Common myeloid progenitor, CD34-positive (primary cell): ENCODE measurements at places on chromosomes 1 and 21.

- no peak for DNase-seq
Measured at GRCh38 chr1:197915260-197915861, 1.8 kb upstream of the LHX9 start.

- DNase-seq, result peak; percentile 80
Measured at GRCh38 chr1:36304521-36304920, 1.6 kb upstream of the SH3D21 start.

DNA sequence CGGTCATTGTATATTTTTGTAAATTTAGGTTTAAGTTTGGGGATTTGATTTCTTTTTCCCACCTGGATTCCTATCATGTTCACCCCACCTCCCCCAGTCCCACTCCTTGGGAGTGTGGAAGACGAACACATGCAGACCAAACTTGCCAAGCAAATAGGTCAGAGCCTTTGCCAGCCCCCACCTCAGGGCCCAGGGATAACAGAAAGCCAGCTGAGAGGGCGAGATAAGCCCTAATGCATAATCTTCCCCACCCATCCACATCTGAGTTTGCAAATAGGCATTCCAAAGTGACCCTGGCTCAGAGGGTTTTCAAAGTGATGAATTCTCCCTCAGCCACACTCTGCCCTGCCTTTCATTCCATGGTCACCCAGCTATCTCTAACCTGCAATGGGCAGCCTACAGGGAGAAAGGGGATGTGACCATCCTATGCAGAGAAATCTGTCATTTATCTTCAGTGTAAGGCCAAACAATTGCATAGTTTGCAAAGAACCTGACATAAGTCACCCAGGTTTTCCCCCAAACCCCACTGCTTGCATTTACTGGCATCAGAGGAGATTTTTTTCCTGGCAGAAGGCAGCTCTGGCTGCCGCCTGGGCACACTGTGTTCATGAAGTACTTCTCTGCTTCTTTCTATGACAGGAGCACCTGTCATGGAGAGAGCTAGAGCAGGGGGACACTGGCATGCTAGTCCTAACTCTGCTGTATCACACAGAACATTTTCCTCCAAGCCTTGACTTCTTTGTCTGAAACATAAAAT is 69.0 kb upstream of the NFIA start:
- peak; percentile 87 for DNase-seq

GRCh38 chr1:82934074-82934473 is 1064.9 kb downstream of the TTLL7 start:
- no peak for DNase-seq

DNA sequence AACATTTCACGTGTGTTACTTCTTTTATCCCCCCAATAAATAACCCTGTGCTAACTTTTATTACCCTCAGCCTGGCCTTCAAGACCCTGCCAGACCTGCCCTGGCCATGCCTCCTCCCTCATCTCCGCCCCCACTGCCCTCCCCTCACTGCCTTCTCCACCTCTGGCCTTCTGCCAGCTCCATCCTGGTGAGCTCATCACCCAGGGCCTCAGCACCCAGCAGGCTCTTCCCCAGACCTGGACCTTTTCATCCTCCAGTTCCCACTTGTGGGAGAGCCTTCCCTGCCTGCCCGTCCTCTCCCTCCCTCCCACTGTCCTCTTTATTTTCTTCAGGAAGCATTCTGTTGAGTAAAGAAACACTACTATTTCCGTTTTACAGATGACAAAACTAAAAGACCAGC is 72.0 kb downstream of the SLC66A1 start:
- no peak for DNase-seq

DNA sequence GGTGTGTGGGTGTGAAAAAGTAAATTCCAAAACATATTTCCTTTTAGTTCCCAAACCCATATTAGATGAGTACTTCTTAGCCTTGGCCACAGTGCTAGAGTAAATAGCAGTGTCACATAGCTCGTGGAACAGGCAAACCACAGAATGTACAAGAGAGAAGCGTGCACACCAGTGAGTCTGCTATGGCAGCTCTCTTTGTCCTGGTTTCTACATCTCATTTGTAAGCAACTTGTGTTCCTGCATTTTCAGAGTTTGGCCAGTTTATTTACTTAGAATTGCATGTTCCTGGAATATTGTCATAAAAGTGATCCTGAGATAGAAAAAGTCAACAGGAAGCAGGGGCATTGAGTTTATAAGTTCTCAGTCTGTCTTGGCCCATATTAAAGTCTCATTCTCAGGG is 142.1 kb downstream of the DHRS3 start:
- peak; percentile 59 for DNase-seq

- DNase-seq, result no peak
Measured at GRCh38 chr1:175400766-175401165, 208.2 kb upstream of the KIAA0040 start.

- DNase-seq, result peak; percentile 47
Measured at GRCh38 chr1:201999625-202000238, 10.7 kb upstream of the ELF3 start.

DNA sequence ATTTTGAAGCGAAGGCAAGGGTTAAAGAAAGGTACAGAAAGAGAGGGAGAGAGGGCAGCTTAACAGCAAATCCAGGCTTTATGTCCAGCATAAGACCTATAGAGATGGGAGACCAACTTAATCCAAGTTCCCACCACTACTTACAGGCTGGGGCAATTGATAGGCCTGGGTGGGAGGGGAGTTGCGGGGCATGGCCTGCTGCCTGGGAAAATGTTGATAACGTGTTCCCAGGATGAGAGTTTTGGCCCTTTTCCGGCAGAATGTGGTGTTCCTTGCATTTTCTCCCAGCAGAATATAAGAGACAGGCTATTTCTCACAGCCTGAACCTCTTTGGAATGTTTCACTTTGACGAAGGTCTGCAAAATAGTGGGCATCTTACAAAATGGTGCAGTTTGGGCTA is 34.9 kb upstream of the PLA2G5 start:
- DNase-seq, result no peak

GRCh38 chr1:58528518-58528917 is 18.0 kb downstream of the OMA1 start:
- no peak for DNase-seq

GRCh38 chr1:234719454-234720251 is 109.7 kb upstream of the IRF2BP2 start:
- DNase-seq, result no peak

- no peak for DNase-seq
Measured at GRCh38 chr1:41109310-41110197, 88.0 kb upstream of the SLFNL1 start.

DNA sequence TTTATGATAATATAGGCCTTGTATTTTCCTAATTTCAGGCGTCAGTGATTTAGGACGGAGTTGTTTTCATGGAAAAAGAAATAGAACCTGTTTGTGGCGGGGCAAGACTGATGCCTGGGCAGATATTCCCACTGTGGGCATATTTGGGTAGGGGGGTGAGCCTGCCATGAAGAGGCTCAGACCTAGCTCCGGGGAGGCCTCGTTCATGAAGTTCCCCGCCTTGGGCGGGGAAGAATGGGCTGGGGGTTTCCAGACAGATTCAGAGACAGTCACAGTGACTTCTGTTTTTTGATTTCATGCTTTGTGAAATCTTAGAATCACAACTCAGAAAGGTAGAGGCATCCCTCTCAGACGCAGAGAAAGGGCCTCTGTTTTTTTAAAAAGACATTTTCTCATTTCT is 36.1 kb downstream of the RUNX3 start:
- DNase-seq, result no peak

GRCh38 chr1:181482001-181482430 is 1.3 kb upstream of the CACNA1E start:
- no peak for DNase-seq

GRCh38 chr1:18951818-18952391 is 4.6 kb downstream of the IFFO2 start:
- peak; percentile 90 for DNase-seq

DNA sequence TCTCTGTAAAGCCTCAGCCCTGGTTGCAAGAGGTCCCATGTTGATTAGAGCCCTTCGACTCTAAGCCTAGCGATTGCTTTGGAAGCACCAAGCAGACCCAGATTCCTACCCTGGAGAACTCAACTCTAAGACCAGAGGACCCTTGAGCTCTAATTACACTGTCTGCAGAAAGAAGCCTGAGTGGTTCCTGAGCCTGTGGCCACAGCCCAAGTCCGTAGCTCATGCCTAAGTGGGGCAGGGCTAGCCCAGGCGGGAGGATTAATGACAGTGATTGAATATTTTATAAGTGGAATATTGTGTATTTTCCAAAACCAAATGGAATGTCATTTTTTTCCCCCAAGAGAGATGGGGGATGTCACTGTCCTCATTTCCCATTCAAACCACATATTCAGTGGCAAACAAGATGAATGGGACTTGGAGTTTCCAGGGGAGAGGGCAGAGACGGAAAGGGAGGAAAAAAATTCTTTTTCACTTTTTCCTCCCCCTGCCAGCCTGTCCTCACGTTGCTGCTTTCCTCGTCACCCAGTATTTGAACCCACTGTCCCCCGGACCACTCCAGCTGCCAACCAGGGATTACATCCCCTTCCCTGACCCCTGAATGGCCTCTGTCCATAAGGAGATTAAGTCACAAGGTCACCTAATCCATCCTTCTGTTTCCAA is 79.6 kb upstream of the CTTNBP2NL start:
- no peak for DNase-seq

DNA sequence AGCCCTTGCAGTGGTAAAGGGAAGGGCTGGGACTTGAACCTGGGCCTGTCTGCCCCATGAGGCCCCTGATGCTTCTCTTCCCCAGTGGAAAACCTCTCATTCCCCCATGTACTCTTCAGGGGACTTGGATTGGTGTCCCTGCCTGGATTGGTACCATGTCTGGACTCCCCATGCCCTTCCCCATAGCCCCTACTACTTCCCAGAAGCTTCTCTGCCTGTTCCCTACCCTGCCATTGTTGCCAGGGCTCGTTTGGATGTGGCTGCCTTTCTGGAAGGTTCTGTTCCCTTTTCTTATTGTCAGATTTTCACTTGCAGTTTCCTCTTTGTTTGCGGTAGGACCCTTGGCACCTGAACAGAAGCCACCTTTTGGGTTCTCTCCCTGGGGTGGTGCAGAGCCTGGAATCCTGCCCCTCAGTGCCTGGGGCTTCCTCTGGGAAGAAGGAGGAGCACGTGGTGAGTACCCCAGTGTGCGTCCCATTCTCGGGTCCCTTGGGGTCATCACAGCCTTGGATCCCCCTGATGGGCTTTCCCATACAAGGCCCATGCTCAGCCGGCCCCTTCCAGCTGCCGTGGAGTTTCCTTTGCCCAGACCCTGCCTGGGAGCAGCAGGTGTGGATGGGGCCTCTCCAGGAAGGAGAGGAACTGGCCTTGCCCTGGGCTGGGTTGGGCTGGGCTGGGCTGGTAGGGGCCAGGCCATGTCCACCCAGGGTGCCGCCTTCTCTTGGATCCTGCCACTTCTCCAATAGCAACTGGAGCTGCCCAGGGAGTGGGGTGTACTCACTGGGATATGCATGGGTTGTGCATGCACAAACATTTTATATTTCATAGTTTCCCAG is 281.1 kb downstream of the PTPRU start:
- no peak for DNase-seq

DNA sequence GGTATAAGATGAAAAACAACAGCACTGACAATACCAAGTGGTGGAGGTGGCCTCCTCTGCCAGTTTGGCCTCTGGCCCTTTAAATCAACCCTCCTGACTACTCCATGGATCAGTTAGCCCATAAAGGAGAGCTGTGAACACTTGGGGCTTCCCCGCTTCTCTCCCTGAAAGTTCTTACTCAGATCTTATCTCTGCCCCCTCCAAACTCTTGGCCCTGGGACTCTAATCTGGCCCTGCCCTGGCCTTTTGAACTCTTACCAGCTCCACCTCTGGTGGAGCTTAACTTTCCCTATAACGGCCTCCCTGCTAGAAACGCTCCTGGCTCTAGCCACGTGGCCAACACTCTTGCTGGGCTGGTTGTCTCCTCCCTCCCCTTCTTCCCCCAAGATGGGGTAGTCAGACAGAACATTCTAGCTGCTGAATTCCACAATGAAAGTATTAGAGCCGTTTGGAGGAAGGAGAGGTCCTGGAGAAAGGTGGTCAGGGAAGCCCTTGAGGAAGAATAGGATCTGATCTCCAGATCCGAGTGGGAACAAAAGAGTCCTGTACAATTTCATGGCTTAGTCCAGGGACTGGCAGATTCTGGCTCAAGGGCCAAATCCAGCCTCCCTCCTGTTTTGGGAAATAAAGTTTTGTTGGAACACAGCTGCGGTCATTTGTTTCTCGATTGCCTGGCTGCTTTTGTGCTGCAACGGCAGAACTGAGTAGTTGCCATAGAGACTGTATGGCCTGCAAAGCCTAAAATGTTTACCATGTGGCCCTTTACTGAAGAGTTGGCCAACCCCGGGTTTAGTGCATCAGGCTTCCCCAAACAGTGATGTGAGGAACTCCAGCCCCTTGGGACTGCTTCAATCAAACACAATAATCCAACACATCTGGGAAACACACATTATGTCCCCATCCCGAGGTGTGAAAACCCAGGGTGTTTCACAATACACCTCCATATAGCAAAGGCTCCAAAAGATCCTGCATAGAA is 9.5 kb upstream of the PIGR start:
- DNase-seq, result no peak

DNA sequence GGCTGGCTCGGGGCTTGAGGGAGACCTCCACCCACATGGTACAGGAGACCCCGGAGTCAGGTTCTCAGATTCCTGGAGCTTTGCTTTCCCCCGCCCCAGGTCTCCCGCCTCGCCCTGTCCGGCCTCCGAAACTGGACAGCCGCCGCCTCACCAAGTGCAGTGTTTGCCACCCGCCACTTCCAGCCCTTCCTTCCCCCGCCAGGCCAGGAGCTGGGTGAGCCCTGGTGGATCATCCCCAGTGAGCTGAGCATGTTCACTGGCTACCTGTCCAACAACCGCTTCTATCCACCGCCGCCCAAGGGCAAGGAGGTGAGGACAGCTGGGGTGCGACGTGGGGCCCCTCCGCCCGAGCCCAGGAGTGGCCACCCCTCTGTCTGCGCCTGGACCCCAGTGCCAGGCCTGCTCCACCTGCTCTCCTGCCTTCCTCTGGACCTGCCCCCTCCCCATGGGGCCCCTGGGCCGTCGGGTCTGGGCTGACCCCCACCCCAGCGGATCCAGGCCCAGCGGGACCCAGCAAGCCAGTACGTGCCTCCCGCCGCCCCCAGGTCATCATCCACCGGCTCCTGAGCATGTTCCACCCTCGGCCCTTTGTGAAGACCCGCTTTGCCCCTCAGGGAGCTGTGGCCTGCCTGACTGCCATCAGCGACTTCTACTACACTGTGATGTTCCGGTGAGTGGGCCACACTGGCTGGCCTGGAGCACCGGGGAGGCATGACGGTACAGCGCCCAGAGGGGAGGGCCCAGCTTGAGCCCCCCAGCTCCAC is 8.7 kb downstream of the SELENON start:
- no peak for DNase-seq

- no peak for DNase-seq
Measured at GRCh38 chr1:152997901-152998300, 3.6 kb upstream of the SPRR3 start.

DNA sequence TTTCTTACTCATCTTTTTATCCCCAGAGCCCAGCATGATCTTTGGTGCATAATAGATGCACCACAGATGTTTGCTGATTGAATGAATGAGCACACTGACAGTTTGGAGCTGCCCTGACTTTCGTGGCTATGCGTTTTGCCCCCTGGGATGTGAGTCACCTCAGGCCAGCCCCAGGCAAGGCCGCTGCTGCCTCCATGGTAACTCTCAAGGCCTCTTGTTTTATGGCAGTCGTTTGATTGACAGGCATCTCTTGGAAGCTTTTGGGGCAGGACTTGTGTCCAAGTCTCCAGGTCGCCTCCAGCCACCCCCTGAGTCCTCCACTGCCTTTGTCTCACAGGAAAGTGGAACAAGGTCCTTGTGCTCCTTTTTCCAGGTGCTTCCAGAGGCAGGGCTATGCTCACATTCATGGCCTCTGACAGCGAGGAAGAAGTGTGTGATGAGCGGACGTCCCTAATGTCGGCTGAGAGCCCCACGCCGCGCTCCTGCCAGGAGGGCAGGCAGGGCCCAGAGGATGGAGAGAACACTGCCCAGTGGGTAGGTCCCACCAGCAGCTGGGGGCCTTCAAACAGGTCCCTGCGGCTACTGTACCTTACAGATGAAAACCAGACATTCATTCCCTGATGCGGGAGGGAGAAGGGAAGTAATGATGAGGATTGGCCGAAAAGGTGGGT is 11.2 kb downstream of the PSEN2 start:
- no peak for DNase-seq
